ENCODE measurements at places on chromosomes 6 and 20.

DNA sequence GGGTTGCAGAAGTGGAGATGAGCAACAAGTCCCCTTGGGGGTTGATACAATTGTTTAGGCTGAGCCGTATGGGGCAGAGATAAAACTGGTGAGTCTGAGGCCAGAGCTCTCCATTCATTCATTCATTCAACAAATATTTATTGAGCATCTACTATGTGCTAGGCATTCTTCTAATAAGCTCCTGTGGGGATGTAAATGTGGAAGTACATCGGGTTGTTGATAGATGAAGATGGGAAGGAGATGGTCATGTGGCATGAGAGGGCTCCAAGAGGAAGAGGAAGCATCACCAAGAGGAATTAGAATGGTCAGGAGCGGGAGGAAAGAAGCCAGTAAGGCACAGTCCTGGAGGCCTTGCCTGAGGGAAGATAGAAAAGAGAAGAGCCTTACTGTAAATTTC lies 98.7 kb upstream of the MLN start:
- DNase-seq = no peak

GRCh38 chr6:125931733-125932450 lies 24.7 kb upstream of the HINT3 start:
- no peak for DNase-seq

GRCh38 chr6:26142026-26142425 lies 54.8 kb downstream of the HFE start:
- DNase-seq = no peak

- peak; percentile 51 for DNase-seq
Measured at GRCh38 chr6:136403110-136403980, 113.7 kb upstream of the BCLAF1 start.

- no peak for DNase-seq
Measured at GRCh38 chr20:24842918-24843715, 106.0 kb upstream of the CST7 start.

DNA sequence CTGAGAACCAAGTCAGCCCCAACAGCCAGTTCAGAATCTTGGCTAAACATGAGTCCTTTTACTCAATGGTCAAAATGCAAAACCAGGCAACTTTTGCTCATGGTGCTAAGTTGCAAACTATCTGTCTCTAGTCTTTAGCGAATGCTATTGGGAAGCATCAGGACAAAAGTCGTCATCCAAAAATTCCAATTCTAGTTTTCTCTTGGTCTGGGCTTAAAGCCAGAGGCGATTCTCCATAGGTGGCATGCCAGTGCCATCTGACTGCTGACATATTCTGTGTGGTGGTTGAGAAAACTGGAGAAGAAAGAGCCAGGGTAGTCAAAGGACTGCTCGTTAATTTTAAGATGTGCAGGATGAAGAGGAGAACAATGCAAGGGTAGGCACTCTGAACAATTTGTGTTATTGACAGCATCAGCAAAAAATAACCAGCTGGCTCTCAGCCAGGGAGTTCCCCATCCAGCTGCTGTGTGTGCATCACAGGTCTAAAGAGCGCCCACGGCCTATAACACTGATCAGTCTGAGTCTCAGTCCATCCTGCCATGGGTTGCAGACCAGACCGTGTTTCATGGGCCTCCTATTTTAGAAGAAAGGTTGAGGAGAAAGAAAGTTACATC lies 313.6 kb downstream of the ALDH8A1 start:
- no peak for DNase-seq
